Fibroblast of skin of right biceps (primary cell): ENCODE measurements at places on chromosomes 5 and 9.

GRCh38 chr9:1311462-1312042, 261.4 kb downstream of the DMRT2 start:
- DNase-seq: no peak

DNA sequence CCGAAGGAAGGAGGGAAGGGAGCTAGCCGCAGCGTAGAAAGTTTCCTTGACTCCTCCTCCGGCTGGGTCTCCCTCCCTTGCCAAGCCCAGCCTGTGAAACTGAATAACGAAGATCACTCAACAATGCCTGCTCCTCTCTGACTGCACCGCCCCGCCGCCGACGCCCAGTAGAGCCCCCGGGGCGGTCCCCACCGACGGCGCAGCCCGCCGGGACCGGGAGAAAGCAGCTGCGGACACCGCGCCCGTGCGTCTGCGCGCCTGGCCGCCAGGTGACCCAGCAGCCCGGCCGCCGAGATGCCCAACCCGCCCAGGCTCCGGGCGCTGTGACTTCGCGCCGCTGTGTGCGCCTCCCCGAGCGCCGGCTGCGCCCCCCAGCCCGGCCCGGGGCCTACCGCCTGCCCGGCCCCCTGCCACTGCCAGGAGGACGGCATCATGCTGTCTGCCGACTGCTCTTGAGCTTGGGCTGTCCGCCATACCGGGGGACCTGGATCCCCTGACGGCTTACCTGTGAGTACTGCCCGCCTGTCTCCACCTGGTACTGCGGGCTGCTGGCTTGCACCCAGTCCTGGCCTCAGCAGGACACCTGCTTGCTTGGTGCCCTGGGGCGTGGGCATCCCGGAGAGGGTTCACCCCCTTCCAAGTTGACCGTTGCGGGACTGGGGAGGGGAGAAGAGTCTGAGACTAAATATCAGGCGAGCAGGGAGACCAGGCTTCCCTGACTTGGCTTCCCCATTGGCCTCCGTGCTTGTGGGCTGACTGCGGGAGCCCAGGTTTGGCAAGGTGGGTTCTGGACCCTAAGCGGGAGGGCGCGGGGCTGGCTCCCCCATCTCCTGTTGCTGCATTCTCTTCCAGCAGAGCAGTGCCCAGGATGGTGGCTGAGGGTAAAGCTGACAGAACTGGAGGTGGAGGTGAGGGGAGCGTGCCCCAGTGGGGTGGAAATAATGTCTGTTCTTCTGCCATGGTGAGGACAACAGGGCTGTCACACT, 26.2 kb upstream of the SPTLC1 start:
- DNase-seq: peak; percentile 25

DNA sequence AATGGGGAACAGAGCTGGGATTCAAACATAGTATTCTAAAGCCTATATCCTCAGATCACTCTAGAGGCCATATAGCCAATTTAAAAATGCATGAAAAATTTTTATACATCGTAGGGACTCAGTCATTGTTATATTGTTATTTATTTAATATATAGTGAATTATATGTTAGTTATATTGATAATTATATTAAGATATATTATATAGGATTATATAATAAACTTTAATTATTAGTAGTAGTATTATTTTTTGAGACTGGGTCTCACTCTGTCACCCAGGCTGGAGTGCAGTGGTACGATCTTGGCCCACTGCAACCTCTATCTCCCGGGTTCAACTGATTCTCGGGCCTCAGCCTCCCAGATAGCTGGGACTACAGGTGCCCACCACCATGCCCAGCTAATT, 65.7 kb upstream of the DPYSL3 start:
- no peak for DNase-seq

GRCh38 chr5:163401271-163401670, 36.1 kb upstream of the CCNG1 start:
- no peak for DNase-seq

GRCh38 chr5:150323092-150323491, 20.4 kb upstream of the ARSI start:
- no peak for DNase-seq

DNA sequence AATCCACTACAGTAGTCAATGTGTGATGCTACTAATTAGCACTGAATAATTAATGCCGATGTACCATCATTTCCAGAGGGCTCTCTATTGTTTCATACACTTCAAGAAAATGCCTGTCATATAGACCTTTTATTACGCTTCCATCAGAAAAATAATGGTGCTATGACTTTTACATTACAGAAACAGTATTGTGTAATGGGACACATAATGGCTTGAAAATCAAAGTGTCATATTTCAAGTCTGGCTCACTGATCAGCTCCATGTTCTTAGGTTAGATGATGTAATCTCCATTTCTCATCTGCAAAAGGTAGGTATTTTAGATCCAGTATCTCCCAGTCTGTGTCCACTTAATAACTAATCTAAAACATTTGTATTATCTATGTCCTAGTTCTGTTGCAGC, 990.6 kb upstream of the TYRP1 start:
- peak; percentile 1 for DNase-seq

- no peak for DNase-seq
Observed at GRCh38 chr5:6407558-6408259, 29.4 kb upstream of the MED10 start.

DNA sequence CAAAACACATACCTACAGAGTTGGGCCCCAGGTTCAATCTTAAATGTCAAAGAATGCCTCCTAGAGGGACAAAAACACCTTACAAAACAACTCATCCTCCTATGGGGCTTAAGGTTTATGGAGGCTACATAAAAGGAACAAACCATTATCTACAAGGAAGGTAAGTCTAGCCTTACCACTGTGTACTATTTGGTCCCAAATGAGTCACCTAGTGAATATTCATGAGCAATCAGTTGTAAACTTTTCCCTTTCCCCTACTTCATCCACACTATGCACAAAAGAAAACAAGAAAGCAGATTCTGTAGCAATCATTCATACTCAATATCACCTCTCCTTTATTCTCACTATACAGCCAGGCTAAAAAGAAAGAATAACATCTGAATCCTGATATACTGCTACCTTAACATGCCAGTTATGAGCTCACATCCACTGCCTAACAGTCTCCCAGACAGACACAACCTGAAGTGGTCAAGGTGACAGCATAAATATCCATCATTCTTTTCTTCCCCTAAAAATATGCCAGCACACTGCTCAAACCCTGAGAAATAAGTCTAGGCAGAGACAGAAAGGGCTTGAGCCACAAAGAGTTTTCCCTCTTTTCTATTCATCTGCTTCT, 6.2 kb downstream of the OXCT1 start:
- DNase-seq: peak; percentile 28

- no peak for DNase-seq
Observed at GRCh38 chr9:95517559-95518425, 1.0 kb upstream of the PTCH1 start.

DNA sequence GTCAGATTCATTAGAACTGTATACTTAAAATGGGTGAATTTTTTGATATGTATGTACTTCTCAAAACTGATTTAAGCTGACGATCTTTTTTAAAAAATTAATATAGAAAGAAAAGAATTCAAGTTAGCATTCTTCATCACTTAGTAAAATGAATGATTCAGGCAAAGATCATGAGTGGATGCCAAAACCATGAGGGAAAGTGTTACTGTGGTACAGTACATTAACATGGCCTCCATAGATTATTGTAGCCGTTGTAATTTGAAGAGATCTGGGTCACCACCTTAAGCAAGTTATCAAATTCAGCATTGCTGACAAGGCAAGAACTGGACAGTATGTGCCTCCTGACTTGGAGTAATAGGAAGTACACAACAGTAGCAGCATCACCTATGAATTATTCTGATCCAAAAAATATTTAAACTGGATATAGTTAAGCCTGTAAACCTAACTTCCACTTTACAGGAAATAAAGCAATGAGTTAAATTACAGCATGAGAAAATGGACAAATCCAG, 29.7 kb downstream of the C9orf85 start:
- DNase-seq: peak; percentile 65

GRCh38 chr5:74977471-74977870, 74.9 kb downstream of the GCNT4 start:
- DNase-seq: no peak

- peak; percentile 67 for DNase-seq
Observed at GRCh38 chr9:3337515-3338225, 188.1 kb downstream of the RFX3 start.

- DNase-seq: no peak
Observed at GRCh38 chr9:21615446-21615845, 133.3 kb upstream of the IFNE start.

DNA sequence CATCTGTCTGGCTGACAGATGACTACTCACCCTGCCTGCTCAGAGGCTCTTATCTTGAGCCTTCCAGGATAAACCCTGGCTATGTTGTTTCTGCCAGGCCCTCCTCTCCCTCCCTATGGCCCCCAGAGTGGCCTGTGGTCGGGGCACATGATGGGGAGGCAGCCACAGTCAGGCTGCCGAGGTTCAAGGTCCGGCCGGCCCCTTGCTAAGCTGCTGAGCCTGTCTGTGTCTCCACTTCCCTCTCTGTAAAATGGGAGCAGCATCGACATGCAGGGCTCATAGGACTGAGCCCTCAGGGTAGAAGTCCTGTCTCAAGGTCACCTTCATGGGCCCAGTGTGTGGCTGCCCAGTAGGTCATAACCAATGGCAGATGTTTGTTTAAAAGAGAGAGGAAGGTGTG, 28.5 kb downstream of the WNK2 start:
- no peak for DNase-seq

- DNase-seq: no peak
Observed at GRCh38 chr5:50744776-50745175, 78.3 kb downstream of the PARP8 start.

GRCh38 chr9:38683336-38683735, 36.6 kb downstream of the FAM240B start:
- DNase-seq: no peak

- peak; percentile 52 for DNase-seq
Observed at GRCh38 chr9:91301161-91301560, 60.6 kb downstream of the AUH start.

DNA sequence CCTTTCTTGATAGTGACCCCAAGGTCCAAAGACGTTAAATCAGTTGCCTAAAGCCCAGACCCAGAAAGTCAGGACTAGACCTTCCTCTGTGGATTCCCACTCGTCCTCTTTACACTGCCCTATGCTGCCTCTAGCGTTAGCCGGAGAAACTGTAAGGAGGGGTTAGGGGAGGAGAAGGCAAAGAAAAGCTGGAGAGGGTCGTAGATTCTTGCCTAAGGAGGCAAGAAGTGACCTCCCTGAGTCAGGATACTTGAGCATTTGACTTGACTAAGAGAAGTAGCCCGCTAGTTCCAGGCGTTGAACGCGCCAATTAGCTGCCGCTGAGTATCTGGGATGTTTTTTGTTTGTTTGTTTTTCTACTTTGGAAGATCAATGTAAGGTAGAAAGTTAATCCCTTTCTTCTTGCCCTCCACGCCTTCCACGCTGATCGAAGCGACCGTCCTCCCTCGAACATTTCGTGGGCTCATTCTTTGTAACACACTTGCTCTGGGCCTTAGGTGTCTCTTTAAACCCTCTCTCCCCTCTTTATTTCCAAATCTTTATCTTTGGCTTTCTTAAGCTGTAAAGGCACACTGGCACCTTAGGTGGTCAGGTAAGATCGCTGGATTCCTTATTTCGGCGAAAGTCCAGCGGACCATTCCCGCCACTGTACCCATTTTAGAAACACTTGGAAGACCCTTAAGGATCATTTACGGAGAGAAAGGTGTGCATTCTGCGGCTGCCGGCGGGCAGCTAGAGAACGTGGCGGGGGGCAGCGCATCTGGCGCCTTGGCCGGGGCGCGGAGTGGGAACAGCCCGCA, 5.1 kb upstream of the RGMB start:
- DNase-seq: peak; percentile 73

- DNase-seq: peak; percentile 68
Observed at GRCh38 chr5:57817001-57817453, 334.4 kb upstream of the ACTBL2 start.

GRCh38 chr9:22645893-22646292, 199.3 kb downstream of the DMRTA1 start:
- DNase-seq: peak; percentile 72

- no peak for DNase-seq
Observed at GRCh38 chr9:97364769-97365490, 47.0 kb upstream of the TDRD7 start.

DNA sequence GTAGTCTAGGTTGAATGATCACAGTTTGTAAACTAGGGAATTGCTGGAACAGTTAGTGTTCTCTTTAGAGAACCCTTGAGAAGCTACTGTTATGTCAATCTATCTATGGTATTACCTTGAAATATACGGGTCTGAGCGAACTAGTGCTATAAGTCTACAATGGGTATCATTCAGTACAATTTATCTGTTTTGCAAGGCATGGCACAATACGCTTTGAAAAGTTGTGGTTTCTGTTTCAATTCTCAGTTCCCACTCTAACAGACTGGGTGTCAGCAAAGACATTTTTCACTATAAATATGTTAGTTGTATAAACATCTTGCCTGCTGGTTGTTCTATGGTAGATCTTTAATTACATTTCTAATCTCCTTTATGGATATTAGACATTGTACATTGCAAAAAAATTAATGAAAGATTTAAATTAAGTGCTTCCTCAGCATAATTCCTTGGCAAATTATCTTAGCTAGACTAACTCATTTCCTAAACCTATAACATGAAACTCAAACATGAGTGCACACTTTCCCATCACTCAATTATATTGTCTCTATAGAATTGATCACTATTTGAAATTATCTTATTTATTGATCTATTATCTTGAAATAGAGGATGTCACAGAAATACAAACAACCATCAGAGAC, 24.9 kb upstream of the SLCO6A1 start:
- DNase-seq: no peak

DNA sequence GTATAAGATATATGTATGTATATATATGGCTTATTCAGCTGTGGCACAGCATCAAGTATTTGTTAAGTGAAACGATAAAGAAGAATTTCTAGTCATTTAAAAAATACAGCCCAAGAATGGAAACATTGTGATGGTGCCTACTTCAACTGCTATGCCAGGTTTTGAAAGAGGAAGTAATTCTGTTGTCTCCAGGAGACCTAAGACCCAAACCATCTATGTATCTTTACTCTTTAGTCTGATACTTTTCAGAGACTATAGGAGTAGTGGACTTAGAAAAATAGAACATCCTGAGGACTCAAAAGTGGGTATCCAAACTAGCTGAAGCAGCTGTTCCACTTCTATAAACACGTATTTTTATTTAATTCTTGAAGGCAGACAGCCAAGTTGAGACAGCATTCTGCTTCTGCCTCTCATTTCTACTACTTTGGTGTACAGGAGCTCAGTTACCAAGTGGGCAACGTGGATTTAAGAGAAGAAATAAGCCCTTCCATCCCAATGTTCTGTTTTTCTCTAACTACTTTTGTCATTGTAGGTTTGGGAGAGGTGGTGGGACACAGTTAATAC, 110.7 kb downstream of the RPS23 start:
- no peak for DNase-seq

DNA sequence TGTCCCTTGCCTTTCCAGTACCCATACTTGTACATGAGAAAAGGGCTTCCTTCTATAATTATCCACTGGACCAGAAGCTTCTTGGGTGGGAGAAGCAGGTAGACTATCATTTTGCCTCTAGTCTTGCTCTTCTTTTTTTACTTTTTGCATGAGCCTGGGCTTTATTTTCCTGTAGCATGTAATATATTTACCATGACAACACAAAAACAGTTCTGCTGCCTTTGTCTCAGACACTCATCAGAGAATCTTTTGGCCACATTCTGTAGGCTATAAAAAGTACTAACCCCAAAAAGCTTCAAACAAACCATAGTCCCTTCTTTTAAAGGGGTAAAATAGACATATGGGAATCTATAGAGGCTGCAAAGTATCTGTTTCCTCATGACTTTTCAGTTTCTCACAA, 339.2 kb upstream of the PIK3R1 start:
- no peak for DNase-seq

GRCh38 chr5:133744960-133745308, 132.6 kb upstream of the FSTL4 start:
- no peak for DNase-seq

- DNase-seq: no peak
Observed at GRCh38 chr5:5572976-5573797, 150.7 kb downstream of the ICE1 start.

GRCh38 chr9:37801287-37801850, 772 bp downstream of the DCAF10 start:
- no peak for DNase-seq
